Activated CD8-positive, alpha-beta T cell treated with anti-CD3 and anti-CD28 coated beads for 36 hours (primary cell): ENCODE measurements at places on chromosomes 5 and 9. TPM values are rescaled to one million over a fixed set of nuclear protein-coding genes. Genes with fewer than 3 reads are reported as not detected.

- no peak for DNase-seq
These were observed 156.9 kb downstream of the COL23A1 start for GRCh38 chr5:178433273-178433775.

DNA sequence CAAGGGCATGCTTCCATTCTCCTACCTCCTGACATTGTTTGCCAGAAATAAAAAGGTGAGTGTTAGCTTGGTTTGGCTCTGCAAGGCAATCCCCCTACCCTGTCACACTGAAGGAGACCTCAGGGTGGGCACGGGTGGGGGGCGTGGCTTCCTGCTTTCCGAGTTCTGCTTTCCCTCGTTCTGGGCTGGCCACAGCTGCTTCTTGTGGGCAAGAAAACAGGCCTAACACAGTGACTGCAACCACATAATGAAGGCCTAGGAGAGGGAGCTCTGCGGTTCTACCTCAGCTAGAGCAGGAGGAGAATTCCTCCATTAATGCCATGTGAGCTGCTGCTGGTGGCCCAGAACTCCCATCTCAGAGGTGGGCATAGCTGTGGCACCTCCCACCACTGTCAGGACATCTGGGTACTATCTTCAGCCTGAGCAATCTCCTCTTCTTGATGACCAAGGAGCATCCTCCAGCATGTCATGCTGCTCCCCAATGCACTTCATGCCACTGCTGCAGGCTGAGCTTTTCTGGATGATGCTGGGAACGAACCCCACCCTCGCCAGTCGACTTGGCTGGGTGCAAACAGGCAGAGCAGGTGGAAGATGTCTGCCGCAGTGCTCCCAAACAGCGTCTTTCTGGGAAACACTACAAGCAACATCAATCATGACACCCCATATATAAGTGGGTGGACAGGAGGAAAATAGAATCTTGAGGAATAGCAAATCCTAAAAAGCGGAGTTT, 139.5 kb upstream of the RAPGEF1 start:
- no peak for DNase-seq

DNA sequence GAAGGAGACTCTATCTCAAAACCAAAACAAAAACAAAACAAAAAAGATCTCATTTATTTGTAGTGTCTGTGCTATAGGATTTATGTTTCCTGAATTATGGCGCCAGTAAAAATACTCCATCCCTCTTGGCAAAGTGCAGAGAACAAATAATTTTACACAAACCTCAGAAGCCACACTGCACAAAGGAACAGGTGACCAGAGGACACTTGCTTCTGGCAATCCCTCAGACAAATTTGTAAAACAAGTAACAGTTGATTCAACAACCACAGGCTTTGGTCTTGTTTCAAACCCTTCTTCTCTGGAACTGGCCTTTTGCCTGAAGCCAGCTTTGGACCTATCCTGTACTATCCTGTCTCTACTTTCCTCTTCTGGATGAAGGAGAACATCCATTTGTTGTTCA, 502.1 kb downstream of the DMAC1 start:
- DNase-seq, result no peak

- DNase-seq, result no peak
These were observed 211.0 kb downstream of the ADCY2 start for GRCh38 chr5:7606840-7607465.

DNA sequence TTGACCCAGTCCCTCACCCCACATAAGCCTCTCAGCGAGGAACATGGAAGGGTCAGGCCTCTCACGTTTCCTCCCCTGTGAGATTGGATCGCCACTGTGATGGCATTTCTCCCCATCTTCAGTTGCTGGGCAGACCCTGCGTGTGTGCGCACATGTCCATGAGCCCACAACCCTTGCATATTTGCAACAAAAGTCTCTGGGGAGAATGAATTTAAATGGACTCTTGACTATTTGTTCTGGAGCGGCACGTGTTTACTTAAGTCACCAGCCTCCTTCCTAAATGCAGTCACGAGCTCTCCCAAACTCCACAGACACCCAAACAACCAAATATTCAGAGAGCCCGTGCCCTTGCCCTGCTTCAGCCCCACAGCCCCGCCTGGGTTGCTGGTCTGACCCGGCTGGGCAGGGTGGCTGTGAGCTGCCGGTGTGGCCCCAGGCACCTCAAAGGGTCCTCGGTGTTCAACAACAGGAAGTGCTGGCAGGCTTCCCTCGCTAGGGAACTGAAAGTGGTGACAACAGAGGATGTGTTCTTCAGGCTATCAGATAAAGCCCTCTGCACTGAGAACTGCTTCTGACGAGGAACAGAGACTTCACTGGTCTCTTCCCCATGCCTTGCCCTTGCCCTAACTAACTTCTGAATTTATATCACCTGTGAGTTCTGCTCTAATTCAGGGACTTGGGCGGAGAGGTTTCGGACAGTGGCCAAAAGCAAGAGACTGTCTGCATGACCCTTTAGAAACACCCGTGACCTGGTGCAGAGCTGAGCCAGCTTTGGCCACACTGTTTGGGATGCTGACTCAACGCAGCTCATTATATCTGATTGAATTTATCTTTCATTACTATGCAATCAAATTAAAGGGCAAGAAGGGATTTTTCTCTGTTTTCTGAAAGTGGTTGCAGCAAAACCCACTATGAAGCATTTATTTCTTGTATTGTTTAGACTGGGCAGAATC, 19.2 kb upstream of the CD180 start:
- peak; percentile 84 for DNase-seq

- no peak for DNase-seq
These were observed 33.0 kb upstream of the PWWP2A start for GRCh38 chr5:160152287-160152686.

Gene TICAM2
- total RNA-seq, result 0.96 TPM

- peak; percentile 45 for DNase-seq
These were observed 10.5 kb downstream of the CDHR2 start for GRCh38 chr5:176559683-176560082.

Gene TRAF1
- total RNA-seq, result 150 TPM

Gene CACNA1B
- not detected for total RNA-seq

DNA sequence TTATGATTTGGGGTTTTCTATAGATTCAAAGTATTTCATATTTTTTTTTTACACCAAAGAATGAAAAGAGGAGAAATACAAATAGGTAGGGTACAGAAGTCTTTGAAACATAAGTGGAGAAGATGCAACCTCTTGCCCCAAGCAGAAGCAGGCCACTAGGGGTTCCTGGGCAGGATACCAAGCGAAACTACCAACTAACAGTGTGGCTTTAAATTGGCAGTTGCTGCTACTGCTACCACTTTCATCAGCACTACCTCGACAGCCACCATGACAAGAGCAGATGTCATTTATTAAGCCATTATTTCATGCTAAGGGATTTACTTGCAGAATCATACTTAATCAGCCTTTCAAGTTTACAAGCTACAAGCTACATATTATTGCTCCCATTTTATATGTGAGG, 288.1 kb downstream of the NR3C1 start:
- DNase-seq, result no peak

Gene CCDC152
- total RNA-seq, result 10.1 TPM

DNA sequence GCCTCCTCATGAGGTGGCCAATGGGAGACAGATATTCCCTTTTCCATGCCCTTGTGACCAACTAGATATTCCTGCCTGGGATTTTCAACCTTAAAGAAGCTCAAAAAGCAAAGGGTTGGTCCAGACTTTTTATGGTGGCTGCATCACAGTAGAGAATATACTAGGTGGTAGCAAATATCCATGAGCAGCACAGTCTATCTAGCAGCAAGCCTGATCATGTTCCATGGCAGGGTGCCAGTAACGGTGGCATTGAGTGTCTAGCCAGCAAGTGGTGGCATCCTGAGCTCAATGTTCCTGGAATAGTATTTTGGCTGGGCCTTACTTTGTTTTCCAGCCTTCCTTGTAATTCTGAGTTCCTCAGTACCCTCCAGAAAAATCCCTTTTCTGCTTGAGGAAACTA, 25.8 kb downstream of the CDC25C start:
- no peak for DNase-seq

DNA sequence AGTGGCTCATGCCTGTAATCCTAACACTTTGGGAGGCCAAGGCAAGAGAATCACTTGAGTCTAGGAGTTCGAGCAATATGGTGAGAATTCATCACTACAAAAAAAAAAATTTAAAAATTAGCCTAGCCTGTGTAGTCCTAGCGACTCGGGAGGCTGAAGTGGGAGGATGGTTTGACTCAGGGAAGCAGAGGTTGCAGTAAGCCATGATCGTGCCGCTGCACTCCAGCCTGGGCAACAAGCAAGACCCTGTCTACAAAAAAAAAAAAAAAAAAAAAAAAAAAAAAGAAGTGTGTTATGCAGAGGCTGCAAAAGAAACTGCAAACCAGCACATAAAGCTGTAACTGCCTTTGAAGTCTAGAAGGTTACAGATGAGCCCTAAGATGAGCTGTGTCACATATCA, 116.9 kb upstream of the SLC1A3 start:
- DNase-seq, result no peak

DNA sequence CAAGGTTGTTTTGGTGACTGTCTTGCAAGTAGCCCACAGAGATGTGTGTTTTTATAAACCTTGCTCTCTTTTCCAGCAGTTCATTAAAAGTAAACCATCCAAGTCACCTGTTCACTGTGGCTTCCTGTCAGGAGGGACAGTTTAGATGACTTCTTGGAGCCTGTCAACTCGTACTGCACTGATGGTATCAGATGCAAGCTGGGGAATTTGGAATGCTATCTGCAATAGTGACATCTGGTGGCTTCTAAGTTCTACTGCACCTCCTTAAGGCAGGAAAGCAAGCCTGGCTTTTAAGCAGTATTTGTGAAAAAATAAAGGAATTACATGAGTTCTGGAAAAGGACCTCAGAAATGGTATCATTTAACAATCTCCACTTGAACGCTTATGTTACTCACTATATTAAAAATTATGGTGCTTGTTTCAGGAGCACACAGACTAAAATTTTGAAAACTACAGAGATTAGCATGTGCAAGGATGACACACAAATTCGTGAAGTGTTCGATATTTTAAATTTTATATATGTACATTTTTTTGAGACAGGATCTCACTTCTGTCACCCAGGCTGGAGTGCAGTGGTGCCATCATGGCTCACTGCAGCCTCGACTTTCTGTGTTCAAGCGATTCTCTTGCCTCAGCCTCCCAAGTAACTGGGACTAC, 164.0 kb downstream of the TTC39B start:
- no peak for DNase-seq

DNA sequence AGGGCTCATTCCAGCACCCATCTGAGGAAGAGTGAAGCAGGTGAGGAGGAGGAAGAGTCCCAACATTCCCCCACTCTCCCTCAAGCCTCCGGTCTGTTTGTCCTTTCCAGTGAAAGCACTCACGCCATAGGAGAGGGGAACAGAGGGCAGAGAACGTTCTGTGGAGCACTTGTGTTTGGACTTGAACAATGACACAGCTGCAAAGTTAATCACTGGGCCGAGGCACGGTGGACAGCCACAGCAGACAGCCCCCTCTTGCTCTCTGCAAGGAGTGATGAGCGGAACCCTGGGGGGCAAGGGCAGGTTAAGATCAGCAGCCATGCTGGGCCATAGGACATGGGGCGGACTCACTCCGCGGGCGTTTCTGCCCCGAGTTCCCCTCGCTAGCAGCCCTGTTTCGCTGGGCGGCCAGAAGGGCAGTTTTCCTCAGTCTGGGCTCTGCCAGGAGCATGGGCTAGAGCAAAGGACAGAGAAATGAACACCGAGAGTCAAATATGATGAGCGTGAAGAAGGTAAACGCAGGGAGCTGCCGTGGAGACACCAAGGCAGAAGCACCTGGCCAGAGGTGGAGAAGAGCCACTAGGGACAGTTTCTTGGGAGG, 185.7 kb downstream of the GAPVD1 start:
- DNase-seq, result no peak

DNA sequence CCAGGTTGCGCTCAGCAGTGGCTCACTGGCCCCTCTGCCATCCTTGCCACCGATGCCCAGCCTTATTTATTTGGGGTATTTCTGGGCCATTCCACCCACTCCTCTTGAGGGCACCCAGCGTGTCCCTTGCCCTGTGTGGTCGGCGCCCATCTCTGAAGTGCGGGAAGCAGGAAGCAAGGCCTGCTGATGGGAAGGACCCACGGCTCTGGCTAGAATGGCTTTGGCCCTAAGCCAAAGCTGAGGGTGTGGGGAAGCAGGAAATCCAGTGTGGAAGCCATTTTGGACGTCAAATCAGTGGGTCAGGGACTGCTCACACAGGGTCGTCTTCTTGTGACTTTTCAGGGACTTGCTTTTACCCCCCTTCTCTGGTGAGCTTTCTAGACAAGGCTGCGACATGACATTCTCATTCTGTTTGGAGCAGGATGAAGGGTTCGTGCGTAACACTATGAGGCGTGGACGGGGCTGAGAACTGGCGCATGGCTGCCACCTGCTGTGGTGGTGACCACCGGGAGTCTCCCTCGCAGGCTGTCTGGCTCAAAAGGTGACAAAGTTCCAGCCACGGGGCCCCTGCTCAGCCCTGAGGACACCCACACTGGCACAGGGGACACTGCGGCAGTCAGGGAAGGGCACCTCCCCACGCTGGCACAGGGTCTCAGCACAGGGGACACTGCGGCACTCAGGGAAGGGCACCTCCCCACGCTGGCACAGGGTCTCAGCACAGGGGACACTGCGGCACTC, 50.7 kb upstream of the NKD2 start:
- DNase-seq, result peak; percentile 33

GRCh38 chr9:68961587-68961986, 52.3 kb downstream of the PRKACG start:
- no peak for DNase-seq

Gene MGAT1
- 171 TPM for total RNA-seq

Gene ZFP2
- 0.69 TPM for total RNA-seq

DNA sequence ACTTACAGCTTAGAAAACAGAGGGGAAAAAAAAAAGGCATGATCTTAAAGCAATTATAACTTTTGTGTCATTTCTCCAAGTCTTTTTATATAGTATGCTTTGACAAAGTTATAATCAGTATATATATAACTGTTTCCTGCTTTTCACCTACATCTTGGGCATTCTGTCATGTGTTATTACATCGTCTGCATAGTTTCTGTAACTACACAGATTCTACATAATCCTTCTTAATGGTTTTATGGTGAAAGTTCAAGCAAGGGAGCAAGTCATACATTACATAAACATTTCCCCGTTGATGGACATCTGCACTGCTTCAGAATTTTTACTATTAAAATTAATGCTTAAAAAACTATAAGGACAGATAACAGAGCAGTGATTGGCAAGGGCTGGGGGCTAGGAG, 12.1 kb downstream of the FEM1C start:
- DNase-seq, result no peak

- DNase-seq, result no peak
These were observed 48.3 kb upstream of the TESK1 start for GRCh38 chr9:35556776-35557175.

Gene SH3TC2
- not detected for total RNA-seq

- peak; percentile 54 for DNase-seq
These were observed 423.8 kb downstream of the SPOCK1 start for GRCh38 chr5:137075163-137075970.

- peak; percentile 50 for DNase-seq
These were observed 1.1 kb upstream of the IRF1 start for GRCh38 chr5:132491368-132492364.

- DNase-seq, result no peak
These were observed 2031.2 kb upstream of the CDH6 start for GRCh38 chr5:29162297-29162696.

GRCh38 chr9:108271646-108272348, 584.0 kb downstream of the ACTL7B start:
- DNase-seq, result no peak

Gene GADD45G
- total RNA-seq, result 3.7 TPM

Gene PBX3
- 14.1 TPM for total RNA-seq

GRCh38 chr5:148858547-148858946, 32.1 kb downstream of the ADRB2 start:
- no peak for DNase-seq

GRCh38 chr5:101346447-101346846, 443.4 kb upstream of the ST8SIA4 start:
- DNase-seq, result no peak

GRCh38 chr9:129878291-129878690, 43.0 kb downstream of the USP20 start:
- no peak for DNase-seq
